ENCODE measurements at places on chromosomes 2 and 18. TPM values are rescaled to one million over a fixed set of nuclear protein-coding genes. Genes with fewer than 3 reads are reported as not detected.

- no peak for DNase-seq
Observed at GRCh38 chr2:50724837-50725236, 307.1 kb downstream of the NRXN1 start.

Gene CCDC141
- 0.26 TPM for total RNA-seq

DNA sequence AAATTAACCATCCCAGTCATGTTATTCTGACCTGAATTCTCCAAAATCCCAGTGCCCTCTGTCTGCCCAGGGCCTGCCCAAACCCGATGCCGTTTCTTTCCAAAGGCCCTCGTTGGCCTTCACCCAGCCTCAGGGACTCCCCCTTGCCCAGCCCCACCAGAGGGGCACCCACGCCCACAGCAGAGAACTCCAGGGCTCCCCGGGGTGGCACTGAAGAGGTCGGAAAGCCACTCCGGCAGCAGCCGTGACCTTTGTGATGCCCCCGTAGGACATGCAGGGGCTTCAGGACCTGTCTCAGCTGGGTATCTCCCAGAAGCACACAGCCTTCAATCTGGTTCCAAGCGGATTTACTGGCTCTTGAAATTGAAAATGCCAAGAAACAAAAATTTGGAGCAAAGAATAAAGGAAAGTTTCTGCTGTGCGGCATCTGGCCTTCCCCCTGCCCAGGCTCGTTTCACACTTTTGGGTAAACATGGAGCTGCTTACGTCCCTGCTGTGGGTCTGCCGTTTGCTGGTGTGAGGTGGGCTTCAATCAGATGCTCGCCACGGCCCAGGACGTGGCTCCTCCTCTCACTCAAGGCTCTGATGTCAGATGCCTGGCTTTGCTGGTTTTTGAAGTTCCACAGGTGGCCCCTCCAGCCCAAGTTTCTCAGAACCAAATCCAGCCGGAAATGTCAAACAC is 101.3 kb downstream of the TPO start:
- DNase-seq: no peak

Gene MROH2A
- total RNA-seq: 0.83 TPM

Gene NYAP2
- total RNA-seq: 0.61 TPM

Gene CTIF
- 11.8 TPM for total RNA-seq

DNA sequence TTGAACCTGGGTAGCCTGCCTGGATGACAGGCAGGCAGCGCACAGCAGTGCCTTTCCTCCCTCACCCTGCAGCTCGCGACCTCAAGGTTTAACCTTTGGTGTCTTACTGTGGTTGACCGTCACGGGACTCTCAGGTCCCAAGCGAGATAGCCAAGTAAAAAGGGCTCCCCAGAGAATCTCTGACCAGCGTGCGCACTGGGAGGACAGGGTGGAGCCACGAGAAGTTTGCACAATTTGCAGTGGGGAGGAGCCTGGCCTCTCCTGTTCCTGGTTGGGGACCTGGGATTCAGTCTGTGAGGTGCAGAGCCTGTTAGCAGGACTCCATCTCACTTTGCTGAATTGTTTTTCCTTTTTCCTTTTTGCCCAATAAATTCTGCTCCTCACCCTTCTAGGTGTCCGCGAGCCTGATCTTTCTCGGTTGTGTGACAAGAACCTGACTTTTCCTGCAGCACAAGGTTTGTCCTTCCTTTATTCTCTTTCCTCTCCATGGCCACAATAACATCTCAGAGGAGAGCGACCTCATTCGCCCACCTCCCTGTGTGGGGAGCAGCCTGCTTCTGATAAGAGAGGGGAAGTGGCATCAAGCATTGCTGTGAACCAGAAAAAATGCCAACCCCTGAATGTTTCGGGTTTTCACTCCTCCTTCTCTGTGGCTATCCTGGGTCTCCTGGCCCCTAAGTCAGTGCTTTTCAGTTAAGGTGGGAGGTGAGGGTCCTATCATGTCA is 36.2 kb downstream of the POU3F3 start:
- DNase-seq: no peak

- DNase-seq: no peak
Observed at GRCh38 chr2:27322301-27322765, 564 bp downstream of the MPV17 start.

Gene ANO7
- total RNA-seq: not detected

- no peak for DNase-seq
Observed at GRCh38 chr18:52499644-52500043, 159.6 kb downstream of the DCC start.

Gene GKN2
- not detected for total RNA-seq

DNA sequence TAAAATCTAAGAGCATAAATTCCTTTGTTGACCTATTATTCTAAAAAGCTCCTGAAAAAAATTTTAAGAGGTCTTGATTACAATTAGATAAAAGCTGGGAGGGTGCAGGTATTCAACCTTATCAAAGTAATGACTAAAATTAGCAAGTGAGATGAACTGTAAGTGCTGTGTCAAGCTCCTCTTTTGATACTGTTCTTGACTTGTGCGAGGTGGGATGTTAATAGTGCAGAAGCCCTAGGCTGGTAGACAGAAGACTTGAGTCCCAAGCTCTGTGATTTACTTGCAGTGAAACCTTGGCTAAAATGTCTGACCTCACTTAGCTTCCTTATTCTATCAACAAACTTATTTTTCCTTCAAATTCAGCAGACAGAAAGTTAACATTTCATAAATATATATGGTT is 637.5 kb downstream of the DSC3 start:
- no peak for DNase-seq

- DNase-seq: no peak
Observed at GRCh38 chr2:8234757-8235374, 447.0 kb upstream of the ID2 start.

Gene CNDP1
- not detected for total RNA-seq

GRCh38 chr2:220373878-220374277 is 746.4 kb downstream of the SLC4A3 start:
- DNase-seq: no peak

- DNase-seq: no peak
Observed at GRCh38 chr18:62612289-62612645, 89.4 kb downstream of the ZCCHC2 start.

Gene RRM2
- total RNA-seq: 62.0 TPM

Gene TGFA
- total RNA-seq: 52.2 TPM

Gene COL4A4
- 1.4 TPM for total RNA-seq

- DNase-seq: no peak
Observed at GRCh38 chr18:80171054-80171872, 62.2 kb downstream of the ADNP2 start.

Gene PDE1A
- 2.4 TPM for total RNA-seq

GRCh38 chr2:237695201-237695780 is 67.9 kb downstream of the LRRFIP1 start:
- no peak for DNase-seq

DNA sequence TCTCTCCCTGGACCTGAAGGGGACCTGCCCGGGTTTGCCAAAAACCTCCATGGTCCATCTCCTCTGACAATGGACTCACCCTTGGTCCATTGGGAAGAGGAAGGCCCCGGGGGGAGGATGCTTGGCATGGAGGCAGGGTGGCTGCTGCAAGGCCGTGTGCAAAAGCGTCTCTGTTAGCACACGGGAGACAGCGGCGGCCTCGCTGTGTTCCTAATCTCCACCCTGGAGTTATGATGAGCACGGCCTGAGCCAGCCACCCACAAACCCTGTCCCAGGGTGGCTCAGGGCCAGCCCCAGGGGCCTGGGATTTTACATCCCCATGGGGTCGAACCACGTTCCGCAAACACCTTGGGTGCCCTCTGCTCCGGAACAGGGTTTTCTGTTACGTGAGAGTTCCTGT is 35.8 kb downstream of the AQP12A start:
- no peak for DNase-seq

DNA sequence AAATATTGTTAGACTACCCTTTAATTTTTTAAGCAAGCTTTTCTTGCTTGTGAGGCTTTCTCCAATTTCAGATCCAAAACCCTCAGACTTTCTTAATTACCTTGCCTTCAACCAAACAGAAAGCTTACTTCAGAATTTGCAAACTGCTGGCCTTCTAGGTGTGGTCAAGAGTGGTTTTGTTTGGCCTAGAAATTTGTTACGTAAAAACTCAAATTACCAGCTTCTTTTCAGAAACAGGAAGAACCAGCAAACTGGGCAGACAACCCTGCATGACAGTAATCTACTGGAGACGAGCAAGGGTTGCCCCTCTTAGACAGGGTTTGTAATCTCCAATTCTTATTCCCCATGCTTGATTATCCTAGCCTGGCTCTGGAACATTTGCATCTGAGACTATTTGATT is 27.1 kb downstream of the SRBD1 start:
- no peak for DNase-seq

GRCh38 chr2:33529771-33530481 is 53.5 kb downstream of the RASGRP3 start:
- DNase-seq: no peak

DNA sequence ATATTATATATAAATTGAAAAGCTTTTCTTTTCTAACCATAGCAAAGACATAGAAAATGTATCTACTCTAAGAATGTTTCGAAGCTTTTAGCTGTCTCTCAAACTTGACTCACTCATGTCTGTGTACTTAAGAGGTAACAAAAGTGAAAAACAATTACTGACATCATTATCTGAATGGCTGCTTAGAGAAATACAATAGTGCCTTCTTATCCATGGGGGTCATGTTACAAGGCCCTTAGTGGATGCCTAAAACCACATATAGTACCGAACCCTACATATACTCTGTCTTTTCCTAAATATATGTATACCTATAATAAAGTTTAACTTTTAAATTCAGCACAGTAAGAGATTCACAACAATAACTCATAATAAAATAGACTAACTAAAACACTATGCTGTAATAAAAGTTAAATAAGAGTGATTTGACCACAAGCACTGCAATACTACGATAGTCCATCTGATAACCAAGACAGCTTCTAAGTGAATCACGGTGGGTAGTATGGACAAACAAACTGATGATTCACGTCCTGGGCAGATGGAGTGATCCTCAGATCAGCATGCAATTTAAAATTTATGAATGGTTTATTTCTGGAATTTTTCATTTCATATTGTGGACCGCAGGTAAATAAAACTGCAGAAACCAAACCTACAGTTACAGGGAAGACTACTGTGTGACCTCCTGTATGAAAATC is 246.2 kb downstream of the XIRP2 start:
- no peak for DNase-seq

- no peak for DNase-seq
Observed at GRCh38 chr2:137696916-137697315, 267.4 kb upstream of the HNMT start.

Gene NEU2
- total RNA-seq: not detected

Gene OSBPL6
- 1.8 TPM for total RNA-seq

GRCh38 chr2:128321784-128322714 is 3.4 kb upstream of the HS6ST1 start:
- no peak for DNase-seq

Gene DCC
- total RNA-seq: 0.95 TPM

DNA sequence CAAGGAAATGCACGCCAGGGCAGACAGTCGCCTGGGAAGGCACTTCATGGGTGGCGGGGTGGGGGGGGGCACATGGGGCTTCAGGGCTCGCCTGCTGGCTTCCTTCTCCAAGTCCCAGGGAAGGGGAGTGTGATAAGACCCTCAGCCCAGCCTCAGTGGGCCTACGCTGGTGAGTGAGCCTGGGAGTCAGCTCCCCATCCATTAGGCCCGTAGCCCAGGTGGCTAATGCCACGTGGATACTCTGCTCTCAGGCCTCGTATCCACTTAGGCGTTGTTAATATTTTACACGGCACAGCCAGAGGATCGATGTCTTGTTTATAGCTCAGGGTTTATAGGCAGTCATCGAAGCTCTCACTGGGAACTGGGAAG is 47.1 kb downstream of the KCNIP3 start:
- DNase-seq: no peak

DNA sequence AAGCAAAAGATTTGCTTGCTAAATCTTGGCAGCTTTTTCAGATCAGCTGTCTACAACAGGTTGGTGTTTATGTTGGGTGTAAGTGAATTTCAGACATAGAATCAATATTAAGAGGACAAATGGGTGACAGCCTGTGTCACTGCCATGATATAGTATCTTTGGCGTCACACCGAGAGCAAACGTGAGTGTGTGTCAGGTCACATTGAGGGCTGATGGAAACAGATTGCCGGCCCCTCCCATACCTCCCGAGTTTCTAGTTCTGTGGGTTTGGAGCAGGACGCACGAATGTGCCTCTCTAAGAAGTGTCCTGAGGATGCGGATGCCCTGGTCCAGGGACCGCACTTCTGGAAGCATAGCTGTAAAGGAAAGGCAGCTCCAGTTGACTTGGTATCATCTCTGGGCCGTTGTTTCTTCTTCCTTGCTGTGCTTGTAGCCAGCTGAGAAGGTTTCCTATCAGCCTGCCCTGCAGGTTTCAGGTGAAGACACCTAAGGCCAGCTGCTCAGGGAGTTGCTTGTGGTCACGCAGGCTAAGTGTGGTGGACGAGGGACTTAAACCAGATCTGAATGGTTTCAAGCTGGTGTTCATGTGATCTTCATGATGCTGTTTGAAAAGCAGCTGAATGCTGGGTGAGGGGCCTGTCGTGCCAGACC is 6.4 kb downstream of the AGAP1 start:
- no peak for DNase-seq

DNA sequence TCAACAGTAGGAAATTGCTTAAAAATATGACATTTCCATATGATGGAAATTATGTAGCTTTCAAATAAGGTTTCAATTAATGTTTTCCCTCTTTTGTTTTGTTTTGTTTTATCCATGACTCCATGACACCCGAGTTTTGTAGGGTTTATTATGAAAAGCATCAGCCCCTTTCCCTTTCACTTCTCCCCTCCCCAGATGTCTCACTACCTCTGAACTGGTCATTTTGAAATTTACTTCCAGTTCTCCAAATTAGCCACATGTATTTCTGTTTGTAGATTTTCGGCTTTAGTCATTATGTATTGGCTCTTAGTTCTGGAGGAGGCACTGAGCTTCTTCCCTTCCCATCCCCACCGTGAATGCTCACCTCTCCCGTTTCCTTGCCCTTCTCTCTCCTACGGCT is 18.6 kb upstream of the VPS4B start:
- DNase-seq: no peak

Gene DCDC2C
- total RNA-seq: not detected

DNA sequence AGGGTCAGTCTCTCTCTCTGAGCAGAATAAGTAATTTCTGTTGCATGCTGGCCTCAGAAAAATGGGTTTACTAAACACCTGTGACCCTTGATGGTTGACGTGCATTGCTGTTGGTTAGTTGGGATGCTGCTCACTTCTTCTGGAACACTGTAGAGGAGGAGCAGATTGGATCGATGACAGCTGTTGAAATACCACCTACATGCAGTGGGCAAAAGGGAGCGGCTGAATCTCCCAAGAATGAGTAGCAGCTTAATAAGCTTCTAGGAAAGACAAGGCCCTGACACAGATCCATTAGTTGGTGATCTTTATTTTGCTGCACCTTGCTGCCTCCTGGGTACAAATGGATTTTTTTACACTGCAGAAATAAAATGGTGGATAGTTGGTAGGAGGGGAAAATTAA is 43.2 kb downstream of the KDM3A start:
- no peak for DNase-seq

Gene PROKR1
- not detected for total RNA-seq

GRCh38 chr2:76895469-76895868 is 626.7 kb downstream of the LRRTM4 start:
- no peak for DNase-seq

DNA sequence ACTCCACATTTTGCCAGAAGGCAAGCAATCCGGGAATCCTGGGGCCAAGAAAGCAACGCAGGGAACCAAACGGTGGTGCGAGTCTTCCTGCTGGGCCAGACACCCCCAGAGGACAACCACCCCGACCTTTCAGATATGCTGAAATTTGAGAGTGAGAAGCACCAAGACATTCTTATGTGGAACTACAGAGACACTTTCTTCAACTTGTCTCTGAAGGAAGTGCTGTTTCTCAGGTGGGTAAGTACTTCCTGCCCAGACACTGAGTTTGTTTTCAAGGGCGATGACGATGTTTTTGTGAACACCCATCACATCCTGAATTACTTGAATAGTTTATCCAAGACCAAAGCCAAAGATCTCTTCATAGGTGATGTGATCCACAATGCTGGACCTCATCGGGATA is 26.8 kb downstream of the B3GNT2 start:
- no peak for DNase-seq
